ENCODE measurements at places on chromosomes 12 and 14.

- DNase-seq, result no peak
These were observed 42.0 kb upstream of the A2ML1 start for GRCh38 chr12:8780389-8780788.

DNA sequence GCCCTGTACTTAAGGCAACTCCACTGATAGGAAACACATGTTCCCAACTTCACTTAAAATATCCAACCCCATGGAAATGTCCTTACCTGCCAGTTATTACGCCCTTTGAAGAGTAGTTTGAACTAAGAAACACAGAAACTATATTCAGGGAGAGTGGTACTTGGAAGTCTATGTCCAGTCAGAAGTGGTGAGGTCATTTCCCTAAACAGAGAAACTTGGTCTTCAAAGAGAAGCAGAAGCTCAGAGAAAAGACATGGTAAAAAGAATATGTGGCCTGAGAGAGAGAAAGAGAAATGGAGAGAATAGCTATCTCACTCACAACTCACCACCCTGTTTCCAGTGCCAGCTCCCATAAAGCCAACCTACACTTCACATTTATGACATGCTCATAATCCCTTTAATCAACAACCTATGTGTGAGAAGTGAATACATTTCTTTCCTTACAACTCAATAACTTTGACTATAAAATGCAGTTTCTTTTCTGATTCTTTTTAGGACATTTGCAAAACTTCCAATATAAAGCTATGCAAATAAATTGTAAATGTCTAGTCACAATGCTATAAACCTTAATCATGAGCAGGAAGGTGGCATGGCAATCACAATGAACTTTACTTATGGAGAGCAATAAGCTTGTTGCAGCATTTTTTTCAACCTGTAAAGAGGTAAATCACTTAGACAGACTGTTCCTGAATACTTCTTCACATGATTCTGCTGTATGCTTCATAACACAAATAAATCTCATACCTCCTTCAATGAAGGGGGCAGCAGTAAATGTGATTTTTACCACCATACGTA lies 67.1 kb downstream of the CPNE8 start:
- DNase-seq, result no peak

- no peak for DNase-seq
These were observed 121.3 kb upstream of the PARP11 start for GRCh38 chr12:3994500-3994899.

GRCh38 chr12:48954841-48955501 lies 2.3 kb downstream of the ARF3 start:
- no peak for DNase-seq

GRCh38 chr14:50335989-50336824 lies 24.1 kb downstream of the DMAC2L start:
- no peak for DNase-seq

Measured in activated CD8-positive, alpha-beta memory T cell treated with anti-CD3 and anti-CD28 coated beads for 48 hours (primary cell).